Cardiac septum (tissue), 1 donor: ENCODE measurements at places on chromosomes 4 and X.

DNA sequence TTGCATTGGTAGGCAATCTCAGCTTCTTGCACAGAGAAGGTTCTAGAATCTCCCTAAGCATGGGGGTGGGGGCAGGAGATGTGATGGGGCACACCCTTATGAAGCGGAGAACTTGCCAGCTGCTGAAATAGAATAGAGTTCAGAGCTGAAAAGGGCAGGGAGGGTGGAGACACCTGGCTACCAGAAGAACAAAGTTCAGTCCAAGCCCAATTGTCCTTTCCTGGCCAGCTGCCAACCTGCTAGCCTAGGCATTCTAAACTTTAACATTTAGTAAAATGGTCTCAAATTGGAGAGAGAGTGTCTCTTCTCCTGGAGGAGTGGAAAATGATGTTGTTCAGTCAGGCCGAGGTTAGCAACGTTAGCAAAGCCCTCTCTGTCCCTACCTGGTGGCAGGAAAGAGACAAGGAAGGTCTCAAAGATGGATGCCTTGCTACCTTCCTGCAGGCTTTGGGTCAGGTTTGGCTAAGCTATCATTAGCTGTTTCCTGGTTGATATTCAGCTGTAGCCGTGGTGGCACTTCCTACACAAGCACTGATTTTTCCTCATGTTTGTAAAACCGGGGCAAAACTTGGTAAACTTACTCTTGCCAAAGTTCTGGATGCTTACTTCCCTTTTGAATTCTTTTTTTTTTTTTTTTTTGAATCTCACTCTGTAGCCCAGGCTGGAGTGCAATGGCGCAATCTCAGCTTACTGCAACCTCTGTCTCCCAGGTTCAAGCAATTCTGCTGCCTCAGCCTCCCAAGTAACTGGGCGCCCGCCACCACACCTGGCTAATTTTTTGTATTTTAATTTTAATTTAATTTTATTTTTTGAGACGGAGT, 34.7 kb upstream of the NYX start:
- no peak for DNase-seq

- DNase-seq: no peak
These were observed 175.1 kb upstream of the KIT start for GRCh38 chr4:54482529-54483200.

DNA sequence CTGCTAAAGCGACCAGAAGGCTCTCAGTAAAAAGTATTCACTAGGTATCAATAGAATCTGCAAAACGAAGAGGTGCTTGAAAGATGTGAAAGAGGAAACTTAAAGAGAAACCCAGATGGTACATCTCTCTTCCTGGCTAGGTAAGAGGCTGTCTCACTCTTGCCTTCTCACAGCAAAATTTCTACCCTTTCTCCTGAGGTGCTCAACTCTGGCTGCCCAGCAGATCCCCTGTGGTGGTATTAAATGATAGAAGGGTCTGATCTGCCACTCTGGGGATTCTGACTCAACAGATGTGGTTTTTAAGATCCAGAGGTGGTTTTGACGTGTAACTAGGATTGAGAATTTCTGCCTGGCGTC, 14.9 kb upstream of the TSPAN5 start:
- no peak for DNase-seq

- DNase-seq: no peak
These were observed 278 bp downstream of the RELL1 start for GRCh38 chr4:37685823-37686372.
